ENCODE measurements at places on chromosomes 1 and 21. TPM values are rescaled to one million over a fixed set of nuclear protein-coding genes. Genes with fewer than 3 reads are reported as not detected.

The SERTAD4 gene
- not detected for total RNA-seq

The PALMD gene
- total RNA-seq = not detected

The GRHL3 gene
- not detected for total RNA-seq

GRCh38 chr1:186943891-186944686 lies 115.3 kb downstream of the PLA2G4A start:
- H3K27ac ChIP-seq = no peak overlapping the region
- H3K27me3 ChIP-seq = no peaks in the 10 kb centered on the region
- no peaks in the 10 kb centered on the region for H3K36me3 ChIP-seq
- DNase-seq = no peak

- no peak overlapping the region for H3K27ac ChIP-seq
- H3K27me3 ChIP-seq = peaks cover 31% of the 10 kb centered on the region
- H3K4me1 ChIP-seq = no peaks in the 10 kb centered on the region
- no peak for DNase-seq
- no peaks in the 10 kb centered on the region for H3K36me3 ChIP-seq
Observed at GRCh38 chr1:156696755-156697154, 8.6 kb downstream of the CRABP2 start.

- peak within 1 kb of the TSS; percentile 85 for H3K4me3 ChIP-seq
- DNase-seq = no peak
- H3K27me3 ChIP-seq = no peaks in the 10 kb centered on the region
- H3K4me1 ChIP-seq = peaks cover 10% of the 10 kb centered on the region
- H3K36me3 ChIP-seq = no peaks in the 10 kb centered on the region
Observed at GRCh38 chr1:243850202-243850451, at the start of gene AKT3. AKT3 (minus strand) TSS chr1:243850243; CDS start chr1:243843170, 7,073 bp downstream.

DNA sequence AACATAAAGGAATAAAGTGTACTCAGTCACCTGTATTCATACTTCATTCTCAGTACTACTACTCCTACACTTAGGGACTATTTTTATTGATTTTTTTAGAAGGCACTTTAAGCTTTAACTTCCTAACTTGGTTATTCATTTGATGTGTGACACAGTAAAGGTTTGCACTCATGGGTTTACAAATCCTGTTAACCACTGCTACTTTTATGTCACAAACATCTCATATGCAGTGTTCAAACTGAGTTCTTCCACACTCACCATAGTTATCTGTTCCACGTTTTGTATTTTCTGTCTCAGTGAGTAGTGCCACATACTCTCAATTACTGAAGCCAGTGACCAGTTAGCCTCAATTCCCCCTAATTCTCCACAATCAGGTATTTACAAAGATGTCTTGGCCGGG lies 33.2 kb downstream of the RCOR3 start:
- H3K27ac ChIP-seq = no peak overlapping the region
- DNase-seq = no peak
- no peaks in the 10 kb centered on the region for H3K4me1 ChIP-seq
- peaks cover 75% of the 10 kb centered on the region for H3K36me3 ChIP-seq
- H3K27me3 ChIP-seq = no peaks in the 10 kb centered on the region
- H3K4me3 ChIP-seq = no peak overlapping the region

DNA sequence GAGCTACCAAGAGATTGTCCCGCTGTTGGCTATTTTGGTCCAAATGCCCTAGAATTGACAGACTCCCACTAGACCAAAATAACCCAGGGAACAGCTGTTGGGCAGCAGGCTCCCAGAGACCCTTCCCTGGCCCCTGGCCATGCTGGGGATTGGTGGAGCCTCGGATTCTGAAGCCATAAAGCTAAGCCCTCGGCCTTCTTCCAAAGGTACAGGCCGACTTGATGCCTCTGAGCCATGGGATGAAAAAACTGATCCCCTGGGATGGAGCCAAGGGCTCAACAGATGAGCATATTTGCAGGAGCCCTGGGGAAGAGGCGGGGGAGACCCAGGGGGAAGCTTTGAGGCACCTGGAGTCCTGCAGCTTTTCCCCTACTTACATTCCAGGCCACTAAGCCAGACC lies 1.0 kb upstream of the LRRC38 start:
- no peak overlapping the region for H3K4me3 ChIP-seq
- DNase-seq = no peak
- H3K4me1 ChIP-seq = no peaks in the 10 kb centered on the region
- no peaks in the 10 kb centered on the region for H3K27me3 ChIP-seq

DNA sequence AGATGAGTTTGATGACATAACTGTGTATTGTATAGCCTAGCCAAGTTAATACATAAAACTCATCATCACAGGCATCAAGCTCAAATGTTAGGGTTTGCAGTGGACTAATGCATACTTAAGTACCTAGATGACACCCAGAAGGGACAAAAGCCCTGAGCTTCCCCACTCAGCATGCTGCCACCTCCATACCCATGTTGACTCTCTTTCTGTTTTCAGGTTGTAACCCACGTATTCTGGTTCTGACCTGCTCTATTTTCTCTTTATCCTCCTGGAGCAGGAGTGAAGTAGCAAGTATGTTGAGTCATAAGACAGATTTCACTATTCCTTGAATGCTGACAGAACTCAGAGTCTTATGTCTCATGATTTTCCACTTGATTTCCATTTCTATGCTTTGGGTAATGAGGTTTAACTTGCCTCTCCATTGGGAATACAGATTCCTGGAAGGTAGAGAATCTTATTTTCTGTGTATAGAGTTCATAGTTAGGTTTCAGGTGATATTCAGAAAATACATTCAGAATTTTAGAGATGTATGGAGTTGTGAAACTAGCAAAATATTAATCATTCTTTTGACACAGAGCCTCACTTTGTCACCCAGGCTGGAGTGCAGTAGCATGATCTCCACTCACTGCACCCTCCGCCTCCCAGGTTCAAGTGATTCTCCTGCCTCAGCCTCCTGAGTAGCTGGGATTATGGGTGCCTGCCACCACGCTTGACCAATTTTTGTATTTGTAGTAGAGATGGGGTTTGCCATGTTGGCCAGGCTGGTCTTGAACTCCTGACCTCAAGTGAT lies 122.5 kb upstream of the KCNJ15 start:
- no peaks in the 10 kb centered on the region for H3K36me3 ChIP-seq
- no peak for DNase-seq
- H3K4me3 ChIP-seq = no peak overlapping the region
- H3K27me3 ChIP-seq = no peaks in the 10 kb centered on the region
- H3K4me1 ChIP-seq = no peaks in the 10 kb centered on the region
- no peak overlapping the region for H3K27ac ChIP-seq

DNA sequence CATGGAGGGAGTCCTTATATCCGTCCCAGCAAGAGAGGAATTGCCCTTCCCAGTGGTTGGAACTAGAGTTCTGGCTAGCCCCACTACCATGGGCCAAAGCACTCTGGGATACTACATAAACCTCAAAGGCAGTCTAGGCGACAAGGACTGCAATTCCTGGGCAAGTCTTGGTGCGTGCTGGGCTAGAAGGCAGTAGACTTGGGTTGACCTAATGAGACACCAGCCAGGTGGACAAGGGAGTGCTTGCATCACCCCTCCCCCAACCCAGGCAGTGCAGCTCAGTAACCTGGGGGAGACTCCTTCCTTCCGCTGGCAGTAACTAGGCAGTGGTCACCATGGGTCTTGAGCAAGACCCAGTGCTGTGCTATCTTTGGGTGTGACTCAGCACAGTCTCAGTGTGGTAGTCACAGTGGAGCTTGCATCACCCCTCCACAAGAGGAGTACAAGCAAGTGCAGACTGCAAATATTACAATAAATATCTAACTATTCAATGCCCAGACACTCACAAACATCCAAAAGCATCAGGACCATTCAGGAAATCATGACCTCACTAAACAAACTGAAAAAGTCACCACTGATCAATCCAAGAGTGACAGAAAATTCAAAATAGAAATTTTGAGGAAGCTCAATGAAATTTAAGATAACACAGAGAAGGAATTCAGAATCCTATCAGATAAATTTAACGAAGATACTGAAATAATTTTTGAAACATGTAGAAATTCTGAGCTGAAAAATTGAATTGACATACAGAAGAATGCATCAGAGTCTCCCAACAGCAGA lies 84.7 kb upstream of the LYPLAL1 start:
- H3K27me3 ChIP-seq = no peaks in the 10 kb centered on the region
- no peak overlapping the region for H3K27ac ChIP-seq
- H3K4me1 ChIP-seq = peaks cover 6% of the 10 kb centered on the region

Data from natural killer cell (primary cell).